ENCODE measurements at places on chromosomes 3 and 15.
A peak's percentile ranks its signal among the peaks of the same experiment; 100 is the strongest.

- no peak for DNase-seq
Measured at GRCh38 chr3:25863011-25863415, 73.1 kb downstream of the OXSM start.

GRCh38 chr3:22732641-22733040, 470.5 kb upstream of the UBE2E2 start:
- no peak for DNase-seq

- DNase-seq: no peak
Measured at GRCh38 chr15:74264081-74264501, 28.0 kb downstream of the CCDC33 start.

- no peak for DNase-seq
Measured at GRCh38 chr3:191123231-191123630, 75.8 kb upstream of the OSTN start.

GRCh38 chr3:31565288-31565687, 32.6 kb downstream of the STT3B start:
- DNase-seq: no peak

GRCh38 chr3:4831580-4831950, 147.7 kb upstream of the BHLHE40 start:
- DNase-seq: peak; percentile 31

- no peak for DNase-seq
Measured at GRCh38 chr3:140898340-140899180, 43.1 kb upstream of the SLC25A36 start.

DNA sequence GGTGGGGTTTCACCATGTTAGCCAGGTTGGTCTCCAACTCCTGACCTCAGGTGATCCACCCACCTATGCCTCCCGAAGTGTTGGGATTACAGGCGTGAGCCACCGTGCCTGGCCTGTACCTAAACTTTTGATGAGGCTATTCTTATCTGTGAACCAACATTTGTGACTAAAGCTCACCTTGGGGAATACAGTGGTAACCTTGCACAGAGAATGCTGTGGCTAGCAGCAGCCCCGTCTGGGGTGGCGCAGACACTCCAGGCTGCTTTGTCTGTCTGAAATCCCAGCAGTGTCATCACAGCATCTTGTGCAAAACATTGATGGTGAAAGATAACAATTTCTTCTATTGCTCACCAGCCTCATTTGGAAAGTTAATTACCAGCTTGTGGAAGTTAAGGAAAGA, 58.9 kb downstream of the CMTM8 start:
- no peak for DNase-seq

- no peak for DNase-seq
Measured at GRCh38 chr15:35305946-35306345, 220.9 kb upstream of the NANOGP8 start.

DNA sequence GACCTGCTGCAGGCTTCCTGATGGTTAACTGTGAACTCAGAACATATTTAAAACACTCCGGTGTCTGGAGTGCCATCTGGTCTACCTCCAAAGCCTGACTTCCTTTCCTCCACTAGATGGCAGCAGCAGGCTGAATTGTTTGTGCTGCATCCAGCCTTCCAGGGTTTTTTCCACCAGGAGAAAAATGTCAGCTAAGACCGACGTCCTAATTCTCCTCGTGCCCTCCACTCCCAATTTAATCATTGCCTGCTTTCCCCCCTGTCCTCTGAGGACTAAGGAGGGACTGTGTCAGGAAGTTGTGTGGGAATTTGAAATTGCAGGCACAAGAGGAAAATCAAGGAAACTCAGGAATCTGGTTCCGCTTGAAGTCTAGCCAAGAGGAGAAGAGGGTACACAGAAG, 165.2 kb upstream of the UMPS start:
- DNase-seq: peak; percentile 23

DNA sequence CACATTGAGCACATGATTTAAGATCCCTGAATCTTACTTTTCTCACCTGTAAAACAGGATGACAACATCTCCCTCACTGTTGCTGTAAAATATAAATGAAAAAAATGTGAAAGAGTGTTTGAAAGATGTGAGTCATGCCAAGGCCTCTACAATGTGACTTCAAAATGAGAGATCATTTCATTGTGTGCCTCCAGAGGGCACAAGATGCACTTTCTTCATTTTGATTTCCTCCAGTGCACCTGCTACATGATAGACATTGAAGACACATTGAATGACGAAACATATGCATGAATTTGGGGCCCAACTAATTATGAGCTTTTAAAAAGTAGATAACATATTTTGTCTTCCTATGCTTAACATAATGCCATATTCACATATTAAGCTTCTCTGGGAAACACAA, 170.3 kb downstream of the MOBP start:
- no peak for DNase-seq

DNA sequence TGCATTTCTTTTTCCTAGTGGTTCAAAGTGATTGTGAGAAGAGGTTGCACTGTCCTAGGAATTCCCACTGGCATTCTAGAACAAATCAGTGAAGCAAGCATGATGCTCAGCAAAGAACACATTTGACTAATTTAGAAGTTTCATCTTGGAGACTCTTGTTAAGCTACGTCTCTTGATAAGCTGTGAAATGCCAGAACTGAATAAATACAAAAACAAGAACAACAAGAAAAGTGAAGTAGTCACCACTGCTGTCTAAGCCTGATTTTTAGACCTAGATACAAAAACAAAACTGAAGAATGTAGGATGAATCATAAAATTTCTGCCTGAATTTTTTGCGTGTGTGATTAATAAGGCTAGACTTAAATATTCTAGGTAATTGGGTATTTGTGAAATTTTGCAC, 1162.4 kb downstream of the TUSC7 start:
- no peak for DNase-seq

DNA sequence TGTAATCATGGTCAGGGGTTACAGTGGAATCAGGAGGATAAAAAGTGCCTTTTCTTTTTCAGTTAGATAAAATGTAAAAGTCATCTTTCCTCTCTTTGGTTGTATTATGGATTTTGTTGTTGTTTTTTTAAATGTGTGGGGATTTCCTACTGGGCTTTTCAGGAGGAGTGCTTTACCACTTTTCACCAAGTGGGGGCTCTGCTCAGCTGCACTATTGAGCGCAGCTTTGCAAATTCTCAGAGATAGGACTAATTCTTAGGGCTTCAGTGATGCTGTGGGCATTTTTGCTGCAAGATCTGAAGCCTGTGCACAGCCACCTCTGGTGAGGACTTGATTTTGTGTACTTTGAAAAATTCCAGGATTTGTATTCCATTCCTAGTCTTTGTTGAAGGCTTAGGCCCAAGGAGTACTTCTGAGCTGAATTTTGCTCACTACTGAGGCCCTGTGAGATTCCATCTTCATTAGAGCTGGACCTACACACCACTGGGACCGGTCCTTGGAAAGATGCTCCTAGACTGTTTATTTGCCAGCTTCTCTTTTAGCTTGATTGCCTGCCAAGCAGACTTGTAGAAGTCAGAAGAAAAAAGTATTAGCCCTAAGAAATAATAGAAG, 7.5 kb downstream of the GNB5 start:
- DNase-seq: no peak

- DNase-seq: peak; percentile 92
Measured at GRCh38 chr15:74545776-74546656, 5.0 kb downstream of the ARID3B start.

DNA sequence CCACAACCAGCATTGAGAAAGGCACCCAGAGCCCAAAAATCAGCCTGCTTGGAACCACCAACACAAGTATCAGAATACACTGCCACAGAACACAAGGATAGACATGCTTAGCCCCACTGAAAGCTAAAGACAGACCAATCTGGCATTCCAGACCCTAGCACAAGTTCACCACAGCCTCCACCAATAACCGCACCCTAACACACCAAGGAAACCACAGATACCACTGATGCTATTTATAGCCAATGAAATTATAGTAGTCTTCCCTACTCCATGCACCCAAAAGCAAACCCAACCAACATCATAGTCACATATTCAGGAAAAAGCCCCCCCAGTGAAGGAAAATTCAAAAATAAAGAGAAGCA, 83.9 kb upstream of the STT3B start:
- no peak for DNase-seq

GRCh38 chr3:193499801-193500485, 54.8 kb downstream of the ATP13A4 start:
- DNase-seq: no peak

DNA sequence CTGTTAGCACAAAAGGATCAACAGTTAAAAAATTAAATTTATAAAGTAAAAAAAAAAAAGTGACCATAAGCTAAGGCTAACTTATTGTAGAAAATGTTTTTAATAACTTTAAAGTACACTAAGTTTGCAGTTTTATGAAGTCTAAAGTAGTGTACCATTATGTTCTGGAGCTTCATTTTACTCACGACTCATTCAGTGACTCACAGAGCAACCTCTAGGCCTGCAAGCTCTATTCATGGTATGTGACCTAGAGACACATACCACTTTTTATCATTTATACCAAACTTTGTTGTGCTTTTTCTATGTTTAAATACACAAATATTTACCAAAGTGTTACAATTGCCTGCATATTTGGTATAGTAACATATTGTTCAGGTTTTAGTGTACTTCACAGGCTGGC, 1552.3 kb downstream of the OTOL1 start:
- DNase-seq: no peak

DNA sequence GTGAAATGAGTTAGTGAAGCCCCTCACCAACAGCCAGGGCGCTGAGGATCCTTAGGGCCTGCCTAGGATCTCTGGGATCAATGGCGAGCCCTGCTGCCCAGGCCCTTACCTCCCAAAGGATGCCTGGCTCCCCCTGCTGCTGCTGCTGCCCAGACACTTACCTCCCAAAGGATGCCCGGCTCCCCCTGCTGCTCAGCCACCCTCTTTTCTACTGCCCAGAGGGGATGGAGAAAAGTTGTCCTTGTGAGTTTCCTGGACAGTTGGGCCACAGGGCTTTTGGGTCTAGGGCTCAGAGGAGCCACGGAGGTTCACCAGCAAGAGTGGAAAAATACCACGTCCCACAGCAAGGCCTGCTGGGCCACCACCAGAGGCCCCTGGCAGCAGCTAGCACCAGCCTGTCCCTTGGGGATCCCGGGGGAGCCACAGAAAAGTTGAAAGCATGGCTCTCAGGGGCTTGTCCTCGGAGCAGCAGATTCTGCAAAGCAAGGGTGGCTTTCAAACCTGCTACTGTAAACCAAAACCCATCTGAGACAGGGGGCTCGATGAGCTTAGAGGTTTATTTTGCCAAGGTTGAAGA, 59.4 kb downstream of the SLC6A6 start:
- peak; percentile 23 for DNase-seq

- DNase-seq: no peak
Measured at GRCh38 chr15:25058080-25058785, 103.4 kb downstream of the SNRPN start.

DNA sequence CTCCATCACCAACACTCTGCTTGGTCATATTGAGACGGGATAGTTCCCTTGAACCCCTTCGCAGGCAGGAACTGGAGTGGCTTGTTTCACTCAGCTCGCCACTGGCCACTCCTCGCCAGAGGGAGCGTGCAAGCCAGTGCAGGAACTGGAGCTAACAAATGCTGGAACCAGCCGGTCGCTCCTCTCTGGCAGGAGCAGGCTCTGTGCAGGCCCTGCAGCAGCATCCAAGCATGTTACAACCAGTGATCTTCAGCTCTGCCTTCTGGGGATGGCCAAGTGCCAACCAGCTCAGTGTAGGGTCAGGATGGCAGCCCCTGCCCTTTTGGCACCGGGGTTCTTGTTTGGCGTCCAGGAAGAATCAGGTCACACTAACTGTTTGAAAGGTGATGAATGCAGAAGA, 329.0 kb upstream of the AZI2 start:
- no peak for DNase-seq

DNA sequence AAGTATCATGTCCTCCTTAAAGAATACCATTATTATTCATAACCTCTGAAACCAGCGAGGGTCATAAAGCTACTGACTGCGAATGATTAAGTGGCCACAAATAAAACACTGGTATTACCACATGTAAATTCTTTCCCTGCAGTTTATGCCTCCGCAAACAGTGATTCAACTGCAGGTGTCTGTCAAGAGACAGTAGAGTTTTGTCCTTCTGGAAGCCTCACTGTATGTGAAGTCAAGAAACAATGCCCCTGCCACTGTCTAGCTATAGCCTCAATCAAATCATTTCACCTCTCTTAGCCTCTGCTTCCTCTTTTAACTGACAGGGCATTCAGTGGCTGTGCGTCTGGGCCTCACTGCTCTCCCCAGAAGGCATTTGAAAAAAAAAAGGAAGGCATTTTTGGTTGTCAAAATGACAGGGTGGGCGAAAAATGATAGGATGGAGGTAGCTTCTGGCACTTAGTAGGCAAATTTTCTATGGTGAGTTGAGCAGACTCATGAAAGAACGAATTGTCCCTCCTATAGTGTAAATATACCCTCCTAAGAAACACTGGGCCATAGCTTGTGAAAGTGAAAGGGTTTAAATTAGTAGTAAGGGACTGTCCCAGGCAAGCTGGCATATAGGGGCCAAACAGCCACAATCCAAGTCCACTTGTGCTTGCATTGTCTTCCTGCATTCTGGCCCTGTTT, 66.7 kb downstream of the FILIP1L start:
- DNase-seq: no peak

- DNase-seq: no peak
Measured at GRCh38 chr3:127858521-127858920, 36.2 kb upstream of the MGLL start.

DNA sequence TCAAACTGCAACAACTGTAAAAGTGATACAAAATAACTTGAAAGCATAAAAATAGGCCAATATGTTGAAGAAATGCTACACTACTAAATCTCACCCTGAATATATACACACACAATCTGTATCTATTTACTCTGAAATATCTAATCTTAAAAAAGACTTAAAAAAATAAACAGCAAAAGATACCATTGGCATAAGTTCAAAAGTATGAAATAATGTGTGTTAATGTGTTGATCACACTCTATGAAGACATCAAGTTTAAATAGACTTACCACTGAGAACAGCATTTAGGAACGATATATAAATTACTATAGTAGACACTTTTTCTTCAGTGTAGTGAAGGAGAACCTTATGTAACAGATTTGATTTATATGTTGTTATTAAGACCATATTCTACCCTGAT, 14.1 kb upstream of the SATB1 start:
- DNase-seq: no peak

GRCh38 chr15:25793354-25794050, 69.6 kb downstream of the ATP10A start:
- DNase-seq: no peak

GRCh38 chr3:183937601-183938286, 53.1 kb upstream of the PARL start:
- no peak for DNase-seq

DNA sequence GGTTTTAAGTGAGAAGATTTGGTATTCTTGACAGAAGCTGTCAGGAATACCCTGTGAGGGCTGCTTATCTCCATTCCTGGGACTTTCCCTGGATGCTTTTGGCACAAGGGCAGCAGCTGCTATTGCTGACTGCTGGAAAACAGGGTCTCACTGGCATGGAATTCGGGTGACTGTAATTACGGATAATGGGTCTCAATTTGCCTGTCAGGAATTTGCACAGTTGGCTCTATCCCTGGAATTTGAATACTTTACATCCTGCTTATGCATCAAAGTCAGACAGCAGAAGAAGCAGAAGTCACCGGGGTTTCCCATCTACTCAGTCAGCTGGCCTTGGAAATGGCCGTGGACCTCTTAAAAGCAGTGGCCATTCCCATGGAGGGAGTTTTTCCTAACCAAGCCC, 25.9 kb upstream of the AKAP13 start:
- no peak for DNase-seq

GRCh38 chr3:114411811-114412803, 118.3 kb downstream of the TIGIT start:
- DNase-seq: no peak

GRCh38 chr3:168051531-168052471, 43.9 kb downstream of the GOLIM4 start:
- no peak for DNase-seq

GRCh38 chr15:99410477-99410876, 155.3 kb upstream of the MEF2A start:
- no peak for DNase-seq

- no peak for DNase-seq
Measured at GRCh38 chr3:69226071-69226470, 103.7 kb upstream of the LMOD3 start.
